ENCODE measurements at places on chromosomes 11 and 22.

- no peak for DNase-seq
Measured at GRCh38 chr11:123451183-123451781, 21.2 kb downstream of the GRAMD1B start.

GRCh38 chr22:36977401-36977861 is 41.8 kb downstream of the TST start:
- peak; percentile 63 for DNase-seq

DNA sequence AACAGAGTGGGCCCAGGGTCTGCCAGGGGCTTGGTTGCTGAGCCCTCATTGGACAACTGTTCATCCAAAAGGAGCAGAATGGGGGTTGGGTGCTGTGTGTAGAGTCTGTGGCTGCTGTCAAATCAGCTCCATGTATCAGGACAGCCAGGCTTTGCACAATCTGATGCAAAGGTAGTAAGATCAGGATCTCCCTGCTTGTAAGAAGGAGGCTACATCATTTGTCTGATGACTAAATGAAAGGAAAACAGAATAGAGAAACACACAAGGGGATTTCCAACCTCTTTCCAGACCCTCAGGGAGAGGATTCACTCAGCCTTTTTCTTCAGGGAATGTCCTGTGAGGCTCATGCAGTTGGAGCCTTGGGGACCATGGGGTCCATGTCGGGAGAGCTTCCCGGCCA is 7.2 kb downstream of the MICAL2 start:
- no peak for DNase-seq

DNA sequence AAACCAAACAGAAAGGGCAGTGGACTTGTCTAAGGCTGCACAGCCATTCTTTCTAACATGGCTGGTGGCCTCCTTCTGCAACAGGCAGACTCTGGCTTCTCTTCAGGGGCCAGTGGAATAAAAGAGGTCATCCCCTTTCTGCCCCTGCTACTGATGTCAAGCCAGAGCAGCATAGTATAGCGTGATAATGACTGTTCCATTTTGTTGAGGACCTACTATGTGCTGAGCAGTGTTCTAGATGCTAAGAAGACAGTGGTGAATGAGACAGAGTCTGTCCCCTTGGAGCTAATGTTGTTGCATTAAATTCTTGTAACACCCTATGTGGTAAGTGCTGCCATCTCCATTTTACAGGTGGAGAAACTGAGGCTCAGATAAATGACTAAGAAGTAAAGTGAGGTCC is 15.7 kb upstream of the SYT7 start:
- no peak for DNase-seq

- no peak for DNase-seq
Measured at GRCh38 chr11:11985954-11986949, 22.2 kb downstream of the DKK3 start.

DNA sequence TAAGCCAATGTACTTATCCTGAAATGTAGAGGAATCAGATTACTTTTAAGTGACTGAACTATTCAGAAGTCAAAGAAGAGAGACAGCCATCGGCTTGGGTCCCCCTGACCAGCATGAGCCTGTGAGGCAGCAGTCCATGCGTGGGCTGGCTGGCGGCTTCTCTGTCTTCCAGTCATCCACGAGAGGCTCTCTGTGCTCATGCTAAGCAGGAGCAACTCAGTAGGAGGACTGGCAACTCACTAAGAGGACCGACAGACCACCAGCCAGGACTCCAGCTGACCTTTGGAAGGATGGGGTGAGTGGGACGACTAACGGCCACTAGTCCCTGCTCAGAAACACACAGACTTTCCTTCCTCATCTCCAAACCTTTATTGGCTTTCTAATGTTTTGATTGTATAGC is 43.6 kb downstream of the ARFGAP3 start:
- no peak for DNase-seq

GRCh38 chr11:74072286-74072685 is 63.4 kb upstream of the UCP3 start:
- DNase-seq: no peak

Data from activated T-helper 1 cell treated with anti-CD3 and anti-CD28 coated beads, Interleukin-2, amount 50 U/mL, for 16 hours (primary cell).